ENCODE measurements at places on chromosomes 16 and 17.

DNA sequence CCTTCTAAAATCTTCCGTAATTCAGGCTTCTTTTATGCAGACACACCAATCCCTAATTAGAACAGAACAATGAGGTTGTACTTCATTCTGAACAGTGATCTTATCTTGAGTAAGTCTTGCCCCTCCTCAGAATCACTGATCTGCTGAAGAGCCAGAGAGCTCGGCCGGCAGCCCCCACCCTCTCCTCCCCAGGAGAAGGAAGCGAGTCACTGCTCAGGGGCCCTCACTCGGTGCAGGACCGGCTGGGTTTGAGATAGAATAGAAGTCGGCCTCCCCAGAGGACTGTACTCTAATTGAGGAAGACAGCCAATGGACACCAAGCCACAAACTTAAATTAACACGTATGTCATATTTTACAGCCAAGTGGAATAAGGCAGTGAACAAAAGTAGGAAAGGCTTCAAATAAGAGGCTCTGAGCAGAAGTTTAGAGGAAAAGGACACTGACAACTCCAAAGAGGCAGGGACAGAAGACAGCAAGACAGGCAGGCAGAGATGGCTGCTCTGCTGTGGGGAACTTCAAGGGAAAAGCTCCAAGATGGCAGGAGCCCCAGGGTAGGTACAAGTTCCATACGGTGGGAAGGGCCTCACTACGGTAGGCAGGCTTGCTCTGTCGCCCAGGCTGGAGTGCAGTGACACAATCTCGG, 18.6 kb downstream of the CREBBP start:
- no peak for DNase-seq

- no peak for DNase-seq
These were observed at the start of gene EPX for GRCh38 chr17:58192612-58193011. Gene EPX, plus strand, starts transcription at chr17:58192726. Its CDS starts 121 bp downstream, at chr17:58192847.

- DNase-seq: no peak
These were observed 7.8 kb upstream of the RNPS1 start for GRCh38 chr16:2275476-2276367.

- DNase-seq: no peak
These were observed 13.2 kb downstream of the NGFR start for GRCh38 chr17:49508061-49508865.

DNA sequence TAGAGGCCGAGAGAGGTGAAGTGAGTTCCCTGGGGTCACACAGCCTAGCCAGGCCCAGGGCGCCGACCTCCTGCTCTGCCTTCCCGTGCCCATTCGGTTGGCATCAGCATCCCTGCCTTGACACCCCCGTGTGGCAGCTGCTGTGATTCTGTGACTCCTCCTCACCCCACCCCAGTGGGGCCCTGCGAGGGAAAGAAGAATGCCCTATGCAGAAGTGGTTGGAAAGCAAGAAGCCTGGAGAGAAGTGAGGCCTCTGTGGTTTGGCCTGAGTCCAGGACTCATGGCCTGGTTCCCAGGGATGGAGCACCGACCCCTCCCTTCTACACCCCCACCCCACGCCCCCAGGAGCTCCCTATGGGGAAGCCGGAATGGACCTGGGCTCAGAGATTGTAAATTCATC, 296.2 kb downstream of the SEC14L1 start:
- DNase-seq: no peak

GRCh38 chr16:15770512-15770911, 86.3 kb downstream of the MYH11 start:
- no peak for DNase-seq

- DNase-seq: no peak
These were observed 2.5 kb upstream of the IGF2BP1 start for GRCh38 chr17:48994549-48995303.

DNA sequence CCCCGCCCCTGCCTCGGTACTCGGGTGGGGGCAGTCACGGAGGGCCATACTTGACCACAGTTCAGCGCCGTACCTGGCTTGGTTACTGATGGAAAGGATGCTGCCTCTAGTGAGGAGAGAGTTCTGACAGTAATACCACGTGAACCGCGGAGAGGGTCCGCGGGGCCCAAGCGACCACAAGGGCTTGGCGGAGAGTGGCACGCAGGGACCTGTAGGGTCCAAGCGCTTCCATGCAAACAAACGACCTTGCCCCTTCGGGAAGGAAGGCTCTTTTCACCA, 9.2 kb downstream of the KDM6B start:
- no peak for DNase-seq

GRCh38 chr17:39750131-39751015, 12.6 kb downstream of the GRB7 start:
- DNase-seq: no peak

- DNase-seq: no peak
These were observed 120.3 kb downstream of the AXIN2 start for GRCh38 chr17:65441053-65441605.

GRCh38 chr17:40281663-40282062, 6.0 kb upstream of the CDC6 start:
- no peak for DNase-seq

DNA sequence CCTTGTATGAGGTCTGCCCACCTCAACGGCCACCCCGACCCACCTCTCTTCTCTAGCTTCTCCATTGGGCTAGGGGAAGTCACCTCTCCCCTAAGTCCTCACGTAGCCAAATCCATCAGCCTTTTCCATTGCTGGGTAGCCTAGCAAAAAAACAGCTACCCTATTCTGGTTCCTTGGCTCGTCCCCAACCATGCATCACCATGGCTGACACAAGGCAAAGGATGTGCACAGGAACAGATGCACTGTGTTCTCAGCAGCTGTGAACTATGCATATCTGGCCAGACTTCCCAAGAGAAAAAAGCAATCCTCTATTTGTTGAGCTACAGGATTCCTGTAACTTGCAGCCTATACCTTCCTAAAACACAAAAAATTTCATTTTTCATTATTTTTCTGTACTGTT, 22.0 kb upstream of the FLCN start:
- DNase-seq: peak; percentile 30
